ENCODE measurements at places on chromosomes 6 and 20. TPM values are rescaled to one million over a fixed set of nuclear protein-coding genes. Genes with fewer than 3 reads are reported as not detected.

LYRM4 gene
- 22.6 TPM for total RNA-seq

ADGRF4 gene
- total RNA-seq = 0.10 TPM

PTCRA gene
- not detected for total RNA-seq

MEP1A gene
- total RNA-seq = not detected

SALL4 gene
- total RNA-seq = 1.8 TPM

KIFC1 gene
- total RNA-seq = 21.9 TPM

ABHD16B gene
- total RNA-seq = not detected

SCRT2 gene
- not detected for total RNA-seq

FLRT3 gene
- 5.3 TPM for total RNA-seq

GSTA3 gene
- total RNA-seq = not detected

HLA-DQB2 gene
- not detected for total RNA-seq

KCNQ5 gene
- 1.6 TPM for total RNA-seq

INSM1 gene
- total RNA-seq = not detected

NOX3 gene
- total RNA-seq = not detected

EYA2 gene
- not detected for total RNA-seq

RGS17 gene
- 8.6 TPM for total RNA-seq

BTBD9 gene
- total RNA-seq = 13.2 TPM

ZNF322 gene
- total RNA-seq = 11.1 TPM

MKKS gene
- 7.9 TPM for total RNA-seq

NUDT3 gene
- total RNA-seq = 33.5 TPM

ROS1 gene
- not detected for total RNA-seq

FABP7 gene
- not detected for total RNA-seq

PSMB9 gene
- 53.8 TPM for total RNA-seq

CAGE1 gene
- not detected for total RNA-seq

DACT2 gene
- total RNA-seq = not detected

Measured in glomerular endothelial cell (primary cell).